ENCODE measurements at places on chromosomes 3 and 15.

GRCh38 chr3:99884484-99884883 is 66.8 kb downstream of the CMSS1 start:
- no peak for DNase-seq

- no peak for DNase-seq
These were observed 274.7 kb downstream of the PDCD6IP start for GRCh38 chr3:34073111-34073510.

DNA sequence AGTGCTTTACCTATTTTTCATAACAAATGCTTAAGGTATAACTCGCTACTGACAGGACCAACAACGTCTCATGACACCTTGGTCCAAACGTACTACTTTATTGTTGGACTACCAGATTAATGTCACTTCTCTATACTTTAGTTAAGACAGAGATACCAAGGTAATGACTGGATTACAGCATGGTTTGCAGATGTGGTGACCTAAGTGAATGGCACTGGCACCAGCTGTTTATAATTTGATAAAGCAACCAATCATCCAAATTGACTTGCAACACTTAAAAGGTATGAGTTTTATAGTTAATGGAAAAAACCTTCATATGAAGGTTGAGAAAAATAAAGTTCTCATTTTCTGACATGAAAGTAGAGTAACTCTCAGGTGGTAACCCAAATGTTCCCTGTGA is 209.0 kb downstream of the NEK10 start:
- DNase-seq = no peak

DNA sequence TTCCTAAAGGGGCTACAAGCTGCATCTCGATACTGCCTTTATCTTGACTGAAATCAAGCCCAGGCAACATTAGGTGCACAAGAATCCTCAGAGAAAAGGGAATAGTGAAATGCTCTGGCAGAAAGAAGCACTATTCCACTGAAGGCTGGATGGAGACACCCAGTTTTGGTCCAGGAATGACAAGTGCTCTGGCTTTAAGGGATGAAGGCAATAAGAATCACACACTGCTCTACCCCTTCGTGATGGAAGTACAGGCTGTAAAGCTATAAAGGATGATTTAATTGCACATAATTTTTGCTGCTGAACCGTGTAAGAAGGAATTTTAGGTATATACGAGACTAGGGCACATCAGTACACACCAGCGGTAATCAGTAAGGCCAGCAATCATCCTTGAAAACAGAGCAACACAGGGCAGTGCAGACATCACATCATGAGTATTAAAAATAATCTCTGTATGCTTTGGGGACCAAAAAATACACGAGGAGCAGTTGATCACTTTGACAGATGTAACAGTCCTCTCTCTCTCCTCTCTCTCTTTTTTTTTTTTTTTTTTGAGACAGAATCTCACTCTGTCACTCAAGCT is 414.6 kb upstream of the TBL1XR1 start:
- no peak for DNase-seq

- DNase-seq = no peak
These were observed 15.3 kb downstream of the ANKRD28 start for GRCh38 chr3:15782429-15782828.

DNA sequence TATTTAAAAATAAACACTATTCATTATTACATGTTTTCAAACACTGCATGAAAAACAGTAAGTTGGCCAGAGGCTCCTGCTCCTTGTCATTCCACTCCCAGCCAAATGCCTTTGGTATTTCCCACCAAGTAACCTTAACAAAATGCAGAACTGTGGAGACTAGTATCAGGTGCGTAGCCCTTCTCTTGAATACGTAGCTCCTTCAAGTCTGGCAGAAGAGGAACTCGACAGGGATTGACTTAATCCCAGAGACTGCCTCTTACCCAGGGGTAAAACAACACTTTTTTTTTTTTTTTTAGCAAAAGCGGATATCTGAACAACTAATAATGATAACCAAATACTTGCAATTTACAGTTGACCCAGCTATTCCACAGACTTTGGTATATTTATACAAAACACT is 738 bp downstream of the COMMD2 start:
- DNase-seq = no peak

DNA sequence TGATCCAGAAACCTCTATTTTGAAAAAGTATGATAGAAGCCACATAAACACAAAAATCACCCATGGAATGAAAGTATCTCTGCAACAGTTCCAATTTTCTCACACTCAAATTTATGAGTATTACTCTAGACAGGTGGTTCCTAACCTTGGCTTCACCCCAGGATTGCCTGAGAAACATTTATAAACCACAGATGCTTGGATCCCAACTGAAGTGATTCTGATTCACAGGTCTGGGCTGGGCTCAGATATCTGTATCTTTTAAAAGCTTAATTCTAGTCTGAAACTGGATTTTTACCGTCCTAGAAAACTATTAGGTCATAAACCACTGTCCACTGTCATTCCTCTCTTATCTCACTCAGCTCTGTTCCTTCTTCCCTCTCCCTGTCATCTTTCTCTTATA is 7.4 kb upstream of the SST start:
- no peak for DNase-seq

DNA sequence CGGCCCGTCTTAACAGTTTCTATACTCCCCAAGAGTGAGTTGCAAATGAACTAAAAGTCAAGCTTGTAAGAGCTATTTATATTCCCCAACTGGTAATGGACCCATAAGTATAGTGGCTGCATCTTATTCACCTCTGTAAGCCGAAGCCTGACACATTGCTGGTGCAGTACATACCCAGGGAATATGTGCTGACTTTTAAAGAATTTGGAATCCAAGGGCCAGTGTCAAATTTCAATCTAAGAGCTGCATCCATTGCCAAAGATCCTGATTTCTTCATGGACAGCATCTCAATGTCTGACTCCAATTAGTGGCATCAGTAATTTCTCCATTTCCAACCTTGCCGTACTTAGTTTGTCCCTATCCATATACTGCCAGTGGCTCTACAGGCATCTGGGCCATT is 42.0 kb downstream of the FRMD4B start:
- DNase-seq = no peak

DNA sequence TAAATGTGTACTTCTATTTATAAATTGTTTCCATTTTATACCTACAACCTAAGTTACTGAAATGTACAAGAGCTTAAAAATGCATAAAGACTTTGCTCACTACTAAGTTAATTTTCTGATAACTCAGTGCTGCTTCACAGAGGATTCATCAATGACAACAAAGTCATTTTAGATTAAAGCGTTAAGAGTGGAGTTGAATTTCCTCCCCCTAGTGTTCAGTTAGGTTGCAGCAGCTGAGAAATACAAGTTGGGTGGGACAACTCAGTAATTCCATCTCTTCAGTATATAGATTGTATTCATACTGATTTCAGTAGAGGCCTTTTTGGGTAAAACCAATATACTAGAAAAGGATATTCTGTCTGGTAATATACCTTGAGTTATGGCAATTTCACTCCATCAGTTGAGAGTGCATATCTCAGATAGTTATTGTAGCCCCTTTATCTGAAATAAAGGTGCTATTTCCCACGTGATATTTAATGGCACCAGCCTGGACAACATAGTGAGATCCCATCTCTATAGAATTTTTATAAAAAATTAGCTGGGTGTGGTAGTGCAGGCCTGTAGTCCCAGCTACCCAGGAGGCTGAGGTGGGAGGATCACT is 6.9 kb upstream of the RPL35A start:
- DNase-seq = peak; percentile 55

DNA sequence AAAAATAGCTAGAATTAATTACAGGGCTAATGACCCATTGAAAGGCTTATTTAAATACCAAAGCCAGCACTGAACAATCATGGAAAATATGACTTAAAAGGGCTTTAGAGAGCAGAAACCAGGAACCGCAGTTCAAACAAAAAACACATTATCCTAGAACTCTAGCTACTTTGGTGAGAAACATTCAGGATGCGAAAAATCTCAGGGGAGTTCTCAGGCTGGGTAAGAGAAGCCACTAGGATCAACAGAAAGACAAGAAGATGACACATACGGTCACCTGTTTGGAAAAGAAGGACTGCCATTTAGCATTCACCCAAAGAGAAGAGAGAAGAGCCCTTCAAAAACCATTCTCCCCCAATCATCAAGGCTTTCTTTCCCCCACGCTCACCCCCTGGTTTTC is 75.6 kb upstream of the ICE2 start:
- DNase-seq = no peak

DNA sequence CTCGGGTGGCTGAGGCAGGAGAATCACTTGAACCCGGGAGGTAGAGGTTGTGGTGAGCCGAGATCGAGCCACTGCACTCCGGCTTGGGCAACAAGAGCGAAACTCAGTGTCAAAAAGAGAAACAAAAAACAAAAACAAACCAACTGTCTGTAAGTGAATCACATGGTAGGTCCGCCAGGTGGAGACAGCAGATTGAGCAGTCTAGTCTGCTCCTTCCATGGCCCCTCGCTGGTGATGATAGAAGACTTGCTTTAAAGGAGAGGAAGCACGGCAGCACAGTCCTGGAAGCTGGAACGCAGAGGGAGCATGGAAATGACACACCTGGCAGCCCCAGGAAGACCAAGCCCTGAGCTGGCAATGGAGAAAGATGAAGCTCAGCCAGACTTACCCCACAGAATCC is 31.4 kb upstream of the MGLL start:
- DNase-seq = no peak

DNA sequence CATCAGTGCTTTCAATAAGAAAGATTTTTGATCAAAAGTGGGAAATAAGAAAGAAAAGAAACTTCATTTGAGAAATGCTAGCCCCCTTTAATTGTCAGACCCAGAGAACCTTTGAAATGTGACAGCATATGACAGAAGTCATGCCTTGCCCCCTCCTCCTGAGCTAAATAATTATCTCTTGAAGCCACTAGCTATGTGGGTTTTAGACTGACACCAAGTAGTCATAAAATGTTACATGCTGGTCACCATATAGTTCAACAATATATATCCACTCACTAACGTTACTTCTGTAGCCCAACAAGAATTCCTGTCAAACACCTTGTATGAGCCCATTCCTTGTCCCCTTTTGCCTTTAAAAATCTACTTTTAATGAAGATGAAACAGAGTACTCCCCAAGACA is 43.1 kb upstream of the AADACL2 start:
- DNase-seq = no peak

GRCh38 chr15:100463515-100463914 is 65.2 kb downstream of the CERS3 start:
- no peak for DNase-seq

GRCh38 chr15:79372428-79372827 is 59.7 kb upstream of the MINAR1 start:
- DNase-seq = no peak

- no peak for DNase-seq
These were observed 53.3 kb downstream of the GJD2 start for GRCh38 chr15:34701536-34701935.

DNA sequence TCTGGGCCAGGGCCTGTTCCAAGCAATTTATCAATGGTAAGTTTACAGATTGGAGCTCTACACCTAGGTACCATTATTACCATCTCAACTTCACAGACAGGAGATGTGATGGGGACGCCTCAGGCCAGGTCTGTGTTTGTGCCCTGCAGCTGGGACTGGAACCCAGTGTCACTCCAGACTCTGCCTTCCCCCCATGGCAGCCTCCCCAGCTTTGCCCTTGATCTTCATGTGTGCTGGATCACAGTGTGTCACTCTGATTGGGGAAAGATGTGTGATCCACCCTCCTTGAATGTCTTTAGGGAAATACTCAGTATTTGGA is 59.6 kb downstream of the MGLL start:
- DNase-seq = no peak

DNA sequence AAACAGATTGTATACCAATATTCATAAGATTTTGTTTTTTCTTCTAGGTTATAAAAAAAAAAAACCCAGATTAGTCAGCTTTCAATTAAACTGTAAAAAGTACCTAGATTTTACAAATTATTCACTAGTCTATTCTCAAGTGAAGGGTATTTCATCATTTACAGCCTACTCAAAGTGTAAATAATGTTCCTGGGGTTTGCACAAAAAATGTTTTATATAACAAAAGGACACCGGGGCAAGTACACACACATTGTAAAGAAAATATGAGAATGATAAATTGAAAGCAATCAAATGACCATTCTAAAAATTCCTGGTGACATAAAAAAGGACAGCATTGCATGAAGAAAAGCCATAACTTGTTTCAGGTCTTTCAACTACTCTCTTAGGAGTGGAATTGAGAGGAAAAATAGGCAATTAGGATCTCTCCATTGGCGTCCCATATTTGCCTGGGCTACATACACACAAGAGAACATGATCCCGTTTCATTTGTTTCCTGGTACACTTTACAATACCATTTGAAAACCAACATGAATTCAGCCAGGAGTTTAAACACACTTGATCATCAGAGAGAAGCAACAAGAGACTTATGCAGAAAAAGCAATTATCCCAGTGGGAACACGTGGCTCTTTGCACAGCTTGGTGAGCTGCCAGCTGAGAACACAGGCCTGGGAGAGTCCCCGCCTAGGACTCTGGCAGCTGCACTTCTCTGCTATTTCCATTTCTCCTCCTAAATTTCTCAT is 1039.2 kb downstream of the ROBO1 start:
- DNase-seq = no peak

DNA sequence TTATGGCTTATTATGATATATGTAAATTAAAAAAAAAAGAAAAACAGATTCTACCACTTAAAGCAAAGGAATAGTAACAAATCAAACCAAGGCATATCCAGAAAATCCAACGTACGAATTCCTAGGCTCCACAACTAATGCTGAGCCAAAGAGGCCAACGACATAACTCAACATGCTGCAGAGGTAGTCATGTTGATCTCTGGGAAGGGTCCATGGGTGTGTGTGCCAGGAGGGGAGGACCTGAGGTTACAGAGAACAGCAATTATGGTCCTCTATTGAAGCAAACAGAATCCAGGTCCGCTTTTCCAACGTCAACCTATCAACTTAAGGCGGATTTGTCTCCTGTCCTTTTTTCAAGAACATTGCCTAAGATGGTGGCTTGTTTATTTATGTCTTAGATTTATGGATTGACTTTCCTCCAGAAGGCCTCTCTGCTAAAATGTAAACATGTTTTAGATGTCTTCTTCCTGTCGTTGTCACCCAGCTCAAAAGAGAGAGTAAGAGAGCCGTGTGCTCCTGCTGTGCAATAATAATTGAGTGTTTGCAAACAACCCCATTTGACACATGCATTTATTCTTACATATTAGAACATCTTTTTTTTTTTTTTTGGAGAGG is 20.4 kb downstream of the NANOGP8 start:
- no peak for DNase-seq

DNA sequence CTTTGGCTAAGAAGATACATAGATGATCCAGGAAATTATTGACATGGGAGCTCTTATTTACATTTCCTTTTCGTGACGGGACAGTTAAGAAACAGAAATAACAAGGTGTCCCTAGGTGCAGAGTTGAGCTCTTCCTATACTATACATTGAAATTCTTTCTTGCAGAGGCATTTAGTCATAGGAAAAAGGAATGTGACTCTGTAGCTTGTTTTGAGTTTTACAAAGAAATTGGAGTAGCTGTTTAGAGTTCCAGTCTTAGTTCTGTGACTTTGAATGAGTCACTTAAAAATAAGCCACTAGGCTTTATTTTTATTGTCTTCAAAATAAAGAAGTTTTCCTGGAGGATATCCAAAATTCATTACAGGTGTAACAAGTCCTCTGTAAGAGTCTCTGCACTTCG is 723.5 kb upstream of the SGO1 start:
- DNase-seq = no peak

GRCh38 chr3:68070186-68070585 is 415.8 kb upstream of the SUCLG2 start:
- no peak for DNase-seq

GRCh38 chr3:30520699-30521098 is 85.7 kb upstream of the TGFBR2 start:
- no peak for DNase-seq

All from activated CD4-positive, alpha-beta T cell treated with anti-CD3 and anti-CD28 coated beads, Interleukin-2, amount 10 ng/mL, durations not matched to agents 7 days and 5 days (primary cell).